Cortex of kidney (tissue), 1 donor: ENCODE measurements at places on chromosomes 11 and 22.

DNA sequence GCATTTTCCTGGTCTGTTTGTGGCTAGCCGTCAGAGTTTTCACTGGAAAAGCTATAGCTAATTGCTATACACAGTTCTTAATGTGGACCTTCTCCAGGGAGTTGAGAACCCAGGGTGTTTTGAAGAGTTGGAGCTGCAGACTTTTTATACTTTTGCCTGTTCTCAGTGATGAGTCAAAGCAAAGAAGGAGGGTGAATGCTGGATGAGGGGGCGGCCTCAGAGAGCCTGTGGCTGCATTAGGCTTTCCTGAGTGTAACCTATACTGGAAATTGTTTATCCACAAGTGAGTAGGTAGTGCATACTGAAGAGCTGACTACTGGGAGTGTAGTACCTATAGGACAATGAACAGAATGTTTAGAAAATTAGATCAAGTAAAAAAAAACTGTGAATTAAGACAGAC lies 79.7 kb upstream of the HORMAD2 start:
- DNase-seq: no peak

- no peak for DNase-seq
Measured at GRCh38 chr11:108405706-108406105, 61.6 kb downstream of the C11orf65 start.

DNA sequence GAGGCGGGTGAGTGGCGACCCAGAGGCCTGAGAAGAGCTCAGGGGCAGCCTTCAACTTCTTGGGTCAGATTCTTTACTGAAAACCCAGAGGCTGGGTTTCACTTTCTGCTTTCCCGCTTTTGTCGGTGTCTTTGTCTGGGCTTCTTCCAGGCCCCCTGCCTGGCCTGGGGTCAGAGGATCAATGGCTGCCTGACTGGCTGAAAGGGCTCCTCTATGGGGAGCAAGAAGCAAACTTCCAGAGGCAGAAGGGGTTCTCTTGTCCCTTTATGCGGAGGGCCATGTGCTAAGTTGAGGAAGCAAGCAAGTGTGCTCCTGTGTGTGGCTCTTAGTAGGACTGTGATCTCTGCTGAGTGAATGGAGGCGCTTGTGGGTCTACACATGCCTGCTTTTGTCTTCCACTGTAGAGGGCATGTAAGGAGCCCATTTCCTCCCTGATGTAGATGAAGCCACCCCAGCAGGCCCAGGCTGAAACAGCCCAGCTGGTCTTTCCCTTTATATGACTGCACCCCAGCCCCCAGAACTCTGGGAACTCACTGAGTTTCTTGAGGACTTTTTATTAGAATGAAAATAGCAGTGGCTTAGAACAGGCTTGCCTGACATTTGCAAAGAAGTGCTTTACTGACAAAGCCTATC lies 1.0 kb upstream of the PKNOX2 start:
- DNase-seq: no peak

- no peak for DNase-seq
Measured at GRCh38 chr22:46547179-46547882, 9.9 kb upstream of the CELSR1 start.

DNA sequence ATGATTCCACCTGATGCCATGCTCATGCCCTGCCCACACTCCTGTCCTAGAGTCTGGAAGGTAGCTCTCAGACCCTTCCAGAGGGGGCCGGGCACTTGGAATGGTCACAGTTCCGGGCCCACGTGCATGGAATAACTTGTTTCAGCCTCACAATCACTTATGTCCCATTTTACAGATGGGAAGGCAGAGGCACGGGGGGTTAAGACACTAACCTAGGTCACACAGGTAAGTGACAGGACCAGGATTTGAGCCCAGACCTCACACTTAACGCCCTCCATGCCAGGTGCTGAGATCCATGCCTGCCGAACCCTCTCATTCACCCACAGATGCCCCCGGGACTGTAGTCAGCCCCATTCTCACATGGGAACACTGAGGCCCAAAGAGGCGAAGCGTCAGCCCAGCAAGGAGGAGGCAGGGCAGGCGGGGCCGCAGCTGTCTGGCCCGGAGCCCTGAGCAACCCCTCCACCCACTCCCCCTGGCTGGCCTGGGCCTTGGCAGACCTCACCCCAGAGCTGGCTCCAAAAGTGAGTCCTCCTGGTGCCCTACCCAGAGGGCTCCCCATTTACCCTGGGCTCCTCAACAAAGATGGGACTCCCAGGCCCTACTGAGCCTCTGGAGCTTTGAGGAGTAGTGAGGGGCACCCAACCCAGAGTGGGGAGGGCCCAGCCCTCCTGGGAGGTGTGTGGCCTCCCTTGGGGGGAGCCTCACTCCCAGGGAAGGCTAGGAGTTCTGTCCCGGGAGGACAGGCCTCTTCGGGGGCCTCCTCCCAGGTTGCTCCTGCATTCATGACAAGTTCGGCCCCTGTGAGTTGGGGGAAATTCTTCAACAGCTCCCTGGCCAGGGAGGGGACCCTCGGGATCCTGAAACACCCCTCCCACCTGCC lies 2.4 kb upstream of the ALDH3B1 start:
- DNase-seq: no peak

GRCh38 chr22:45572444-45572843 lies 69.8 kb downstream of the FBLN1 start:
- DNase-seq: no peak

DNA sequence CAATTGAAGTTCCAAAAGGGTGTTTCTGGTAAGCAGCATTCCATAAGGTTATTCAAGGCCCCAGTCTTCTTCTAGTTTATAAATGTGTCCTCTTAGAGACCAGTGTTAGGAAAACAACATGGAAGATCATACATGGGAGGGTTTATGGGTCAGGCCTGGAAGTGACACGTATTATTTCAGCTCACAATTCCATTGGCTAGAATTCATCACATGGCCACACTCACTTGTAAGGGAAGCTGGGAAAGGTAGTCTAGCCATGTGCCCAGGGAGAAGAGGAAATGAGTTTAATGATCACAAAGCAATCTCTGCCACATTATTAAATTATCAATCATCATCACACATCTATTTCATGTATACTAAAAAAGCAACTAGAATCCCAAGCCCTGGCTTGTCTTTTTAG lies 181.7 kb upstream of the TBCEL start:
- DNase-seq: no peak

DNA sequence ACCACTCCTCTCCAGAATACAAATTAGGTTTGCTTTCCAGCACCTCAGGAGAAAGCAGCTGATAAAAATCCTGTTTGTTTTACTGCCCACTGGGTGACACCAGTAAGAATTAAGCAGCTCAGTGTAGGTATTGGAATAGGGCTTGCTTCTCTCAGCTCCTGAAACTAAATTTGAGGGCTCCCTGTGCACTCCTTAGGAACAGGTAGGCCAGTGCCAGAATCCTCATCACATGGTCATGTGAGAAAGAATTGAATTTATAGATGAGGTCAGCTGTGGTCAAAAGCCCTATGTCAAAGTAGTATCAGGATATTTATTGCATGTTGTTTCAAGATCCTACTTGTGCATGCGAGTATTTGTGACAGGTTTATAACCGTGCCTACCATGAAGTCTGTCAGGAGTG lies 1.0 kb downstream of the PRSS23 start:
- no peak for DNase-seq

- DNase-seq: no peak
Measured at GRCh38 chr11:92524542-92524941, 299.9 kb downstream of the FAT3 start.

DNA sequence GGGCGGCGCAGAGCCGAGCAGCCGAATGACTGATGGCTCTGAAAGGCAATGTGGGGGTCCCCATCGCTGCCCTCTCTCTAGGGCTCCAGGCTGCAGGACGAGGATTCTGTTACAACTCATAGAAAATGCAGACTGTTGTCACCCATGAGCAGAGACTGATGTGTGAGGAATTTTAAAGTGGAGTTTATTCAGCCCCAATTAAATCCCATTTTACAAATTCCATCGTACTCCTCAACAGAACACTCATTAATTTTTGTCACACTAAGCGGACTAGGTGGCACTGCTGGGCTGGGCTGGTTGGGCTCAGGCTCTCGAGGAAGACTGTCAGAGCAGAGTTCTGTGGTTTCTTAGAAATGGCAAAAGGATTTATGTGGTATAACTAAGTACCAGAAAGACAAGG lies 102.6 kb upstream of the SPON1 start:
- DNase-seq: no peak

DNA sequence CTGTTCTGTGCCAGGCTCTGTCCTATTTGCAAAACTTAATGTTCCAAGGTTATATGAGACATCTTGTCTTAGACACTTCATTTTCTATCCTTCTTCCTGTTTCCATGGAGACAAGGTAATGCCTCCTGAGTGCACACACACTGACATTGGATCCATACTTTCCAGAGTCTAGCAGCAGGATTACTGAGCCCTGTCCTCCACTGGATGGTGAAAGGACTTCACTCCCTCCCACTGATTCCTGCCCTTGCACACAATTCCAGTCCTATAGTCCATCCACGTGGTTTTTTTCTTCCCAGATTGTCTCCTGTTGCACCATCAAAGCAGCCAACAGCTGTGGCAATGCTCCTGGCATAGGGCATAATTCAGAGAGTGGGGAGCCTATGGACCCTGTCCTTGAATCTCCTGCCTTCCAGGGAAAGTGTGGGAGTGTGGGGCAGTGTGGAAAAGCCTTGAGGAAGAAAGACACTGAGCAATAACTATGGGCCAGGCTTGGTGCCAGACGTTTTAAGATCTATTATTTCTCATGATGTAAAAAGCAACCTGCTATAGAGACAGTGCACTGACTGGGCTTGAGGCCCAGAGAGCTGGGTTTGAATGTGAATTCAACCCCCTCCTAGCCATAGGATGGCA lies 31.3 kb downstream of the SERPINH1 start:
- DNase-seq: no peak

DNA sequence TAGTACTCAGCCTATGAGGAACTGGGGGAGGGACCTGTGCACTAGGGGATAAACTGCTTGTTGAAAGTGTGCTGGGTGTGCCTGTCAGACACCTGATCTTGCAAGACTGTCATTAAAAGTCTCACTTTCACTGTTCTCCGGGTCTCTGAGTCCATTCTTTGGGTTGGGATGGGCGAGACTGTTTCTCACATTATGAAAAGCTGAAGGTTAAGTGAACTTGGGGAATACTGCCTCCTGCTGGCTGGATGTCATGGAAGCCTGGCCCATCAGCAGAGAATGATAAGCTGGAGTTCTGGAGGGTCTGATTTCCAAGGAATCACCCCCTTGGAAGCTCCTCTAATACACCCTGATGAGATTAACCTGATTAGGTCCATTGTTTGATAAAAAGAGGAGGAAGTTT lies 9.0 kb upstream of the VPREB1 start:
- no peak for DNase-seq
